ENCODE measurements at places on chromosomes 12 and 14. TPM values are rescaled to one million over a fixed set of nuclear protein-coding genes. Genes with fewer than 3 reads are reported as not detected.

DNA sequence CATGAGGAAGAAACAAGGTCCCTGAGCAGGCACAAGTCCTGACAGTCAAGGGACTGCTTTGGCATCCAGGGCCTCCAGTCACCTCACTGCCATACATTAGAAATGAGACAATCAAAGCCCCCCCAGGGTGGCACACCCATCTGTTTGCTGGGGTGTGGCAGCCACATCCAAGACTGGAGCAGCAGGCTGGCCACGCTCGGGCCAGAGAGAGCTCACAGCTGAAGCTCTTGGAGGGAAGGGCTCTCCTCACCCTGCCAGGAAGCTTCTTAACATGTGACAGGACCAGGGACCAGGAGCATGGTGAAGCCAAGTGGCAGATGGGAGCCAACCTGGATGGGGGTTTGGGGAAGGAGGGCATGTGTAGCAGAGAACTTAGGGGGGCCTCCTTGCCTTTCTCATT is 10.0 kb downstream of the CACNB3 start:
- DNase-seq = no peak

DNA sequence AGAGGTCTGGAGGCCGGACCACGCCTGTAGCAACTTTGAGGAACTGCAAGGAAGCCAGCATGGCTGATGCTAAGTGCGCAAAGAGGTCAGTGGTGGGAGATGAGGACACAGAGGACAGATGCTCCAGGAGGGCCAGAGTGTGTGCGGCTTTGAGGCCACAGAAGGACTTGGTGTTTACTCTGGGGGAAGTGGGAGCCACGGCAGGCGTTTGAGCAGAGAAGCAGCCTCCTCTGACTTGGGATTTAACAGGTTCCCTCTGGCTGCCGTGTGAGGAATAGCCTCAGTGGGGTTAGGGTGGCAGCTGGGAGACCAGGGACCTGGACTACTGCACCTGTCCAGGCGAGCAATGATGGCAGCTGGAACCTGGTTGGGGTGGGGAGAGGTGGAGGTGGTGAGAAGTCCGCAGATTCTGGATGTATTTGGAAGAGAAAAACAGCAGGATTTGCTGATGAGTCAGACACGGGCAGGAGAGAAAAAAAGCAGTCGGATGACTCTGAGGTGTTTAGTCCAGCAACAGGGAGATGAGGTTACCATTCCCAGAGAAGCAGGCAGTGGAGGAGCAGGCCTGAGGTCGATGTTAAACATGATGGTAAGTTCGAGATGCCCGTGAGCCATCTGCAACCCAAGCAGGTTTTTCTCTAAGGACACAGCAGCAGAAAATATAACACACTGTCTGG is 143.5 kb downstream of the SCARB1 start:
- DNase-seq = no peak

DNA sequence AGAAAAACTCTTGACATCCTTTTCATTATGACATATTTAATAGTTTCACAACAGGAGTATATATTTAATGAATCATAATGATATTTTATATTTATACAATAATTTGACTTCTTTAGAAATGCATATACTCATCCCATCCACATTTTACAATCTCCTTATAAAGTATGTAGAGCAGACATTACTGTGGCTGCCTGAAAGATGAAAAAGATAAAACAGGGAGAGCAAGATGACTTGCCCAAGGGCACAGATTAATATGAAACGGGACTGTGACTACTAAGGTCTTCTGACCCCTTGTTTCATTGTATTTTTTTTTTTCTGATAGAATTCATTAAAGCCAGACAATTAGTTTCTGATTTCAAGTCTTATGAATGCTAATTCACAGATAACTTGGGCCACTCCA is 293.6 kb downstream of the SOX5 start:
- no peak for DNase-seq

GRCh38 chr14:81555051-81555450 is 21.4 kb upstream of the SEL1L start:
- DNase-seq = no peak

The GARIN6 gene
- not detected for total RNA-seq

DNA sequence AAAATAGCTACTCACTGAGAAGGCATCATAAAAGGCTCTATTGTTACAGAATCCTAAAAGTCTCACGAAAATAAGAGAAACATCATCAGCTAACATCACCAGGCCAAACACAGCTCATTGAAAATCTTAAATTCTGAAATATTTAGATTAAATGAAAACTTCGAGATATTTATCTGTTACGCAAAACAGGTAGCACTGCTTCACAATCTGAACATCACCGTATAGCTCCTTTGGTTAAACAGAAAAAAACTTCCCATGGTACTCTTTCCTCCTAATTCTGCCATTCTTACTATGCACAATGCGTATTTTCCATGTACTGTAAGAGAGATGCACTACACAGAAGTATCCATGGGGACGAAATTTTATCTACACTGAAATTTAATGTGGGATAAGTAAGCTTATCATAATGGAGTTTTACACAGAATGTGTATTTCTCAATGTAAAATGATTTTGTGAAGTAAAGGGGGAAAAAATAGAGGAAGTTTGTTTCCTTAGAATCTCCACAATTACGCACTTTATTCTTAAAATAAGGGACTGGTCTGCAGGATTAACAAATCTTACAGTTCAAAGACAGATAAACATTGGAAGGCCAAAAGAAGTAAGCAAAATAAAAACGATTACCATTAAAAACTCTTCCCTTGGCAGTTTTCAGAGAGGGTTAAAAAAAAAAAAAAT is 1.9 kb downstream of the SGPP1 start:
- DNase-seq = no peak

- DNase-seq = no peak
Observed at GRCh38 chr14:105430042-105430441, 10.4 kb downstream of the MTA1 start.

The GAPDH gene
- 2,912 TPM for total RNA-seq

GRCh38 chr12:18275981-18276380 is 14.7 kb downstream of the PIK3C2G start:
- DNase-seq = no peak

- DNase-seq = no peak
Observed at GRCh38 chr12:46518729-46519128, 146.2 kb upstream of the SLC38A2 start.

GRCh38 chr14:80845856-80846255 is 95.7 kb downstream of the CEP128 start:
- no peak for DNase-seq

The CFAP54 gene
- total RNA-seq = 0.64 TPM

- no peak for DNase-seq
Observed at GRCh38 chr14:71932229-71932981, at the start of gene RGS6. Gene RGS6 (plus strand): TSS chr14:71932429.

GRCh38 chr12:116710370-116711150 is 27.3 kb downstream of the SPRING1 start:
- no peak for DNase-seq

GRCh38 chr14:30518867-30519560 is 39.9 kb upstream of the G2E3 start:
- DNase-seq = no peak

DNA sequence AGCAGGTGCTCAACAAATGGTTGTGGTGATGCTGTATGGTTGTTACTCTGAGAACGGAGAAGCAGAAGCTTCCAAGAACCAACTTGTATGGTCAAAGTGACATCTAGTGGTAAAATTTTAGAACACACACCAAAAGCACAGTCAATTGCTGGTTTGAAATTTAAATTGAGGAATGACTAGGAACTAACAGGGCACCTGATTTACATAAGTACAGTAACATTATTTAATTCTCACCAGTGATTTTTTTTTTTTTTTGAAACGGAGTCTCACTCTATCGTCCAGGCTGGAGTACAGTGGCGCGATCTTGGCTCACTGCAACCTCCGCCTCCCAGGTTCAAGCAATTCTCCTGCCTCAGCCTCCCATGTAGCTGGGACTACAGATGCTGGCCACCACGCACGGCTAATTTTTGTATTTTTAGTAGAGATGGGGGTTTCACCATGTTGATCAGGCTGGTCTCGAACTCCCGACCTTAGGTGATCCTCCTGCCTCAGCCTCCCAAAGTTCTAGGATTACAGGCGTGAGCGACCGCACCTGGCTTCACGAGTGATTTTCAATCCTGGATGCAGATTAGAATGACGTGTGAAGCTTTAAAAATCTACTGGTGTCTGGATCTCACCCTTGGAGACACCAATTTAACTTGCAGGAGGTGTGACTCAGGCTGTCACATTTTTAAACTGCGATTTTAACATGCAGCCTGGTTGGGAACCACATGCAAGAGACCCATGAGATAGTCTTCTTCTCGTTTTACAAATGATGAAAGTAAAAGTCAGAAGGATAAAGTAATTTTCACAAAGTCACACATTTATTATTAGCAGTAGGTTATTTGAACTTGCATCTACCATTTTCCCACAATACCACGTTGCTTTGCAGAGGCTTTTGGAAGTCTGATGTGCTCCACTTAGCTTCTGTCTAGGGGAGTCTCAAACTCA is 14.1 kb upstream of the NUMB start:
- DNase-seq = no peak

GRCh38 chr14:56798447-56799342 is 11.6 kb downstream of the OTX2 start:
- no peak for DNase-seq

The FAR2 gene
- 6.2 TPM for total RNA-seq

GRCh38 chr14:54893151-54893760 is 9.4 kb downstream of the GCH1 start:
- DNase-seq = no peak

GRCh38 chr12:116558280-116559161 is 660 bp upstream of the MAP1LC3B2 start:
- DNase-seq = no peak

DNA sequence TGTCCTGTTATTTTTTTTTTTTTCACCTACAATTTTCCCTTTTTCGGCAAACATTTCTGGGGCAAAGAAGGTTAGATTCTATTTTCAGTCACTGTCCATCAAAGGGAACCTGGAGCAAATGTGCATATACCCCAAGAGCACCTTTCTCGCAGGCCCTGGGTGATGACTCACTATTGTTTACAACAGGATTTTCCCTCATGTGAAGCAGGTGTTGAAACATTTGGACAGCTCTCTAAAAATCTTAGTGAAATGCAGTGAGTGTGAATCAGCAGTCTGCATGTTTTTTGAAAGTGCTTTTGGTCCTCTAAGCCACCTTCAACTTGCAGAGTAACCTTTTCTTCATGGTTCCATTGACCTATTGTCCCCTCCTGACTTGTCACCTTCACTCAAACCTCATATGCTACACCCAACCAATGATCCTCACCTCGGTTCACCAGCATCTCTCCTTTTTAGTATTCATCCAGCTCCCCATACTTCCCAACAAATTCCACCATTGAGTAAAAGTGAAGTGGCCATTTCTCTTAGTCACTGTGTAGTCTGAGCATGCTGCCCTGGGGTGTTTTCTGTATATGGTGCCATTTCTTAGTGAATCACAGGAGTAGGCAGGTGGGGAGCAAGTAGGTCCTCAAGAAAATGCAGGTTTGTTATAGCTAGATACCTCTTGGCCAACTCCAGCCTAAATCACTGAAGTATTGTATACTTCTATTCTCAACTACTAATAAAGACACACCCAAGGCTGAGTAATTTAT is 260.2 kb downstream of the BMP4 start:
- no peak for DNase-seq

- DNase-seq = no peak
Observed at GRCh38 chr12:124928912-124929530, 14.6 kb upstream of the UBC start.

DNA sequence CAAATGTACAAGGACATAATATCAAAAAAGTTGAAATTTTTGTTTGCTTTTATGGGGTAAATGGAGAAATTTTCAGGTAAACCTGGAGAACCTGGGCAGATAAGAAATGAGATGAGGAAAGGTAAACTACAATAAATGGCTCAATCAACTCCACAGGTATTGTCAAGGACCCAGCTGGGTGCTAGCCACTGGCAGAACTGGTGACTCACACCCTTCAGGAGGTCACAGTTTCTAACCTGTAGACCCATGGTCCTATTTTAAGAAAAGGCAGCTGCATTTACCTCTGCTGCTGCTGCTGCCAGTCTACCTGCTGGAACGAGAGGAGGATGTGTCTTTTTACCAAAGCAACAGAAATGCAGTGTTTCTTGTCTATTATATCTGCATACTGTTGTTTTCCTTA is 226.6 kb downstream of the ALG10B start:
- DNase-seq = no peak
